Right cardiac atrium (tissue), 5 donors: ENCODE measurements at places on chromosomes 13 and 19.

GRCh38 chr19:56725829-56726424, 54.4 kb upstream of the ZNF835 start:
- DNase-seq = no peak

- no peak for DNase-seq
These were observed 95.1 kb downstream of the TSHZ3 start for GRCh38 chr19:31254180-31254551.

- no peak for DNase-seq
These were observed 20.8 kb downstream of the ITM2B start for GRCh38 chr13:48253849-48254248.

GRCh38 chr19:15379999-15380647, 536 bp upstream of the AKAP8 start:
- DNase-seq = no peak

GRCh38 chr13:30963791-30964190, 31.3 kb downstream of the TEX26 start:
- peak; percentile 62 for DNase-seq

DNA sequence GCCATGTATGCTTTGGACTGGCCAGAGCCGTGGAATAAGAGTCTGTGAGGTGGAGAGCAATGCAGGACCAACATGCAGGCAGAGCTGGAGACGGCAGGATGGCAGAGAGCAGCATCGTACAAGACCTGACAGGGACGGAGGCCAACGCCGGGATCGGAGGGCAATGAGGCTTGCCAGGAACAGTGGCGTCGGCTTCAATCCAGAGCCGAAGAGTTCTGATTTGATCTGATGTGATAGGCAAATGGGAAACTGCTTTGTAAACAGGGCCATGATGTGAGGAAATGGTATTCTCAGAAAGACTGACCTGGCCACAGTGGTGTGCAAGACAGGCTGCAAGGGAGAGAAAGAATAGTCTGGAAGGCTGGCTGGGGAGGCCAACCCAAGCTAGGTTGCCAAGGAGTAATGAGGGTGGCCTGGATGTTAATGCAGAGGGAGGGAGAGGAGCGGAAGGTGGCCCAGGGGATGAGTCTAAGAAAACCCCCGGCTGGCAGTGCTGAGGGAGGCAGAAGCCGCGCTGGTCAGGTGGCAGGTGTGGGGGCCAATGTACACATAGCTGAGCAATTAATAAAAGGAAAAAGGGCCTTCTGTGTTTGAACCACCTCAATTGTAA, 26.7 kb downstream of the RCBTB2 start:
- DNase-seq = no peak

DNA sequence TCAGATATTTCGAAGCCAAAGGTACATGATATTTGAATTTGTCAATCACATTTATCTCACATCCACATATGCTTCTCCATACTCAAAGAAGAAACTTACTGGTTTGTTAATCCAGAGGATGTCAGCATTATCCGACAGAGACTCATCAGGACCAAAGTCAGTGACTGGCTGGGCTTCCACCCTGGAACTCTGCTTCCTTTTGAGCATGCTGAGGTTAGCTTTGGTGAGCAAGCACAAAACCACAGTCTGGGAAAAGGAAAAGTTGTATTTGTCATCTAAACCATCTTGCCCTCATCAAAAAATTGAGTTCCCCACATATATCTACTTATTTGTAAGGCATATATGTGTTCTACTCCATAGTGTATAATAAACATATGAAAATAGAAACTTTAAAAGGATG, 17.4 kb downstream of the NALCN start:
- DNase-seq = no peak

GRCh38 chr13:31756346-31756745, 17.0 kb downstream of the RXFP2 start:
- no peak for DNase-seq

GRCh38 chr19:3580156-3580934, 4.9 kb upstream of the GIPC3 start:
- no peak for DNase-seq

DNA sequence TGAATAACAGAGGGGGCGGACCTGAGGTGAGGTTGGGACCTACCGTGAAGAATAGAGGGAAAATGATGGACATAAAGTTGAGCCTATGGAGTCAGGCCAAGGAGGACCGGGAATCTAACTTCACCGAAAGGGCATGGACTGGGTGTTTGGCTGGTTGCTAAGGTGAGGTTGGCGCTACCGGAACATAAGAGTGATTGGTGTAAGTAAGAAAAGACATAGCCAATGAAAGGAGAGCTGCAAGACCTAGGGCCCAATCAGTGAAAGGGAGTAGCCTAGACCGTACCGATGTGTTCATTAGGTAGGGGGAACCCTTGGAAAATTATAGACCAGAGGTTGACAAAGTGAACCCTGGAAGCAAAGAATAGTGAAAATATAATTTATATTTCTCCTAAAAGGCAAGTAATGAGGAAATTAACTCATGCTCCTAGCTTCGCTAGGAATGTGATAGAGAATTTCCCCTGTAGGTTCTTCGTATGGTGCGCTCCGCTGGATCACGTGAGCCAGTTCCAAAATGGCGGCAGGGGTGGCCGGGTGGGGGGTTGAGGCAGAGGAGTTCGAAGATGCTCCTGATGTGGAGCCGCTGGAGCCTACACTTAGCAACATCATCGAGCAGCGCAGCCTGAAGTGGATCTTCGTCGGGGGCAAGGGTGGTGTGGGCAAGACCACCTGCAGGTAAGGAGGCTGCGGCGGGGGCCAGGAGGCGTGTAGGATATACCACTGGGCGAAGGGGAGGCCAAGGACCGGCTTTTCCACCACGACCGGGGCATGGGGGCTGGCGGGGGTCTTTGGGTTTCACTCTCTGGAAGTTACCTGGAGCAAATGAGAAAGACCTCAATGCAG, at the start of gene GET3:
Gene GET3 (plus strand): TSS at position 503 of the 840 bp plus-strand sequence. CDS start 9 bp downstream, at position 512.
- peak; percentile 95 for DNase-seq

DNA sequence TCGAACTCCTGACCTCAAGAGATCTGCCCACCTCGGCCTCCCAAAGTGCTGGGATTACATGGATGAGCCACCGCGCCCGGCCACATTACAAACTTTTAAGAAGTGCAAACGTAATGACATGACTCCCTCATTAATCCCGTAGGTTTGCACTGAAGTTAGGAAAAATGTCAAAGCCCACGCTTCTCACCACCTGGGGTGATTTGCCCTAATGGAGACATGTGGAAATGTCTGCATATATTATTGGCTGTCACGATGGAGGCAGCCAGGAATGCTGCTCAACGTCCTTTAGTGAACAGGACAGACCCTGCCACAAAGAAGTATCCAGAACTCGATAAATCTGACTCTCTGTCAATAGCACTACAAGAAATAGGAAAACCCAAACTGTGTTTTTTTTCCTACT, 21.0 kb downstream of the NLRP9 start:
- no peak for DNase-seq

DNA sequence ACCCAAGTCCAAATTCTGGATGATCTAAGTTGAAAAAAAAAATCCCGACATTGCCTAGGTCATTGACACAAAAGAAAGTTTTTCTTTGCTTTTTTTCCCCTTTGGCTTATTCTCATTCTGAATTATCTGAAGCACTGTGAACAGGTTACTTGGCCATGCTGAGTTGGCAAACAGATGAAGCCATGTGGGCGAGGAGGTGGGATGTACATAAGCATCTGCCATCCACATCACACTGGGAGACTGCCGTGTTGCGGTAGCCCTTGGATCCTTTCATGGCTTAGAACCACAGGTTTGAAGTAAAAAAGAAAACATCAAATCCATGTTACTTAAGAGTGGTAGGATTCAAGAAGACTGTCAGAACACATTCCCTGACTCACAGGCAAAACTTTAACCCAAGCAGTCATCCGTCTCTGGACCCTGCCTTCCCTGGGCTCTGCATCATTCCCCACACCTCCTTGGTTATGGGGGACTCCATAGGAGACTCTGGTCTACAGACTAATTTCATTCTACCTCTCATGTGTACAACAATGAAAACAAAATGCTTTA, 242.5 kb upstream of the SERP2 start:
- no peak for DNase-seq

DNA sequence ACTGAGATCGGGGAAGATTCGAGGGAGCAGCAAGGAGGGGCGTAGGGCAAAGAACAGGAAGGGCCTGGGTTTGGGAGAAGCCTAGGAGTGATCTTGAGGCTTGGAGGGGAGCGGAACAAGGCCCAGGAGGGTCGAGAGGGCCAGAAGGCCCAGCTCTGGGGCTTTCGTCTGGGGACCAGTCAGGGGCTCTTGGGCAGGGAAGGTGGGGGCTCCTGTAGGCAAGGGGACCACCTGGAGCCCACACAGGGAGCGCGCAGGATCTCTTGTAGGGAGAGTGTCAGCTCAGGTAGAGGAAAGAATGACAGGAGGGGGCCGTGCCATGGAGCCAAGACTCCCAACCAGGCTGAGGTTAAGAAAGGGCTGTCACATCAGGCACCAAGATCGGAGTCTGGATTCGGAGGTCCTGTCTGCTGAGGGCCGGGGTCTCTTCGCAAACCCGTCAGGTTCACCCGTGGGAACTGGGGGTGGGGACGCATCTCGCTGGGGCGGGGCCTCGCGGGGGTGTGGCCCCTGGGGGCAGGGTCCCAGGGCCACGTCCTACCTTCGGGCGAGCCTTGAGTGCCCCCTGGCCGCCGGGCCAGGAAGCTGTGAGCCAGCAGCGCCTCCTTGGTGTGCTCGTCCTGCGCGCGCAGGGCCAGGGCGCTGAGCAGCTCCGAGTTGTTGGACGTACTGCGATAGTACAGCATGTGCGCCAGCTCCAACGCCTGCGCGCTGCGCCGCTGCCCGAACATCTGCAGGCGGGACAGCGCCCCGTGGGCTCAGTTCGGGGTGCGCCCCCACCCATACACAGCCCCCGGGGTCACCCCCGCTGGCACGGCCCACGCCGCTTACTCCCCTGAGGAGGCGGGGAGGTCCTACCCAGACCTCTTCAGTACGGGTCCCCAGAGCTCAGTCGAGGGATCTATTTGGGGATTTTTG, 8.4 kb downstream of the EMP3 start:
- DNase-seq = peak; percentile 94

- DNase-seq = no peak
These were observed 550.1 kb downstream of the TBC1D4 start for GRCh38 chr13:74931698-74932433.

DNA sequence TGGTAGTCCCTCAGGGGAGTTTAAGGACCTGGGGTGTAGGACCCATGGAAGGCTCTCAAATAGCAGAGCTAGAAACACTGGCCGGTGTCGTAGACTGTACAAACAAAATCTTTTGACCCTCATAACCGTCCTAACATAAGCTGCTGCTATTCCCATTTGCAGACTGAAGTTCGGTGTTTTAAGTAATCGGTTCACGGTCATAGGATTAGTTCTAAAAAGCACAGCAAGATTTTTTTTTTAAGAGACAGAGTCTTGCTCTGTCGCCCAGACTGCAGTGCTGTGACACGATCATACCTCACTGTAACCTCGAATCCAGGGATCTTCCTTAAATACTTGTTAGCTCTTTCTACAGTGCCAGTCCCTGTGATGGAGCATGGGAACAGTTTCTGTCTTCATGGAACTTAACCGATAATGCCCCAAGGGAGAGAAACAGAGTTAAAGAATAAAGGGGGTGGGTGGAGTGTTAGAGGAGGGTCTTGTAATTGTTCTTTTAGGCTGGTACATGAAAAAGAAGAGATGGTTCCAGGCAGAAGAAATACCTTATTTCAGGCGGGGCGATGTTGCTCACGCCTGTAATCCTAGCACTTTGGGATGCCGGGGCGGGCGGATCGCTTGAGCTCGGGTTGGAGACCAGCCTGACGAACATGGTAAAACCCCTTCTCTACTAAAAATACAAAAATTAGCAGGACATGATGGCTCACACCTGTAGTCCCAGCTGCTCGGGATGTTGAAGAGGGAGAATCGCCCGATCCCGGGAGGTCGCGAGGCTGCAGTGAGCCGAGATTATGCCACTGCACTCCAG, 475 bp upstream of the ZC3H4 start:
- no peak for DNase-seq

- DNase-seq = no peak
These were observed 89.7 kb downstream of the ZAR1L start for GRCh38 chr13:32225481-32225931.

- DNase-seq = no peak
These were observed 108.1 kb downstream of the OLFM4 start for GRCh38 chr13:53136554-53137215.

- DNase-seq = no peak
These were observed 62.5 kb downstream of the RAP2A start for GRCh38 chr13:97496511-97496910.

DNA sequence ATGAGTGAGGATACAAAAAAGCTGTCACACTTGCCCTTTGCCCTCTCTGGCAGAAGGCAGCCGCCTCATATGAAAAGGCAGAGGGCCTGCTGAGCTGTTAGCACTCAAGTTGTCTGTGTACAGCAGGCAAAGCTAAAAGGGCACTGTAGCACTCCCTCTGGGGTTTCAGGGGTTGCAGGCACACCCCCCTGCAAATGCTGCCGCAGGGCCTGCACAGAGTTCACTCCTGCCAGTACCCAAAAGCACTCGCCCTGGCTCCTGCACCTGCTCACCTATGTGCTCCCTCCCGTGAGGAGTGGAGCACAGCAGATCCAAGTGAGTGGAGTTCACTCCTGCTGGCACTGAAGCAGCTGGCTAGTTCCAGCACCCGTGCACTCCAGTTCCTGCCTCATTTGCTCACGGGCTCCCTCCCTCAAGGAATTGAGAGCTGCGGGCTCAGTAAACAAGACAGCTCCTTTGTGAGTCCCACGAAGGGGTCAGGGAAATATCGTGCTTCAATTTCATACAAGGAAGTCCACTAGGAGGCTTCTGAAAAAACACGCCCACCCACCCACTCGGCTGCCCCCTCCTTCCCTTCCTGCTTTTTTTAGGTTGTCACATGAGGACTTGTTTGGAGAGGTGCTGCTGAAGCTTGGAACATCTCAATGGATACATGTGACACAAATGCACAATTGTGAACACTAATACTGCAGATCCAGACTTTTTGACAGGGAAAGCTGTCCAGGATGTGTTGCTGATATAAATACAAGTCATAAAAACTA, 9.9 kb upstream of the RCBTB2 start:
- peak; percentile 41 for DNase-seq

DNA sequence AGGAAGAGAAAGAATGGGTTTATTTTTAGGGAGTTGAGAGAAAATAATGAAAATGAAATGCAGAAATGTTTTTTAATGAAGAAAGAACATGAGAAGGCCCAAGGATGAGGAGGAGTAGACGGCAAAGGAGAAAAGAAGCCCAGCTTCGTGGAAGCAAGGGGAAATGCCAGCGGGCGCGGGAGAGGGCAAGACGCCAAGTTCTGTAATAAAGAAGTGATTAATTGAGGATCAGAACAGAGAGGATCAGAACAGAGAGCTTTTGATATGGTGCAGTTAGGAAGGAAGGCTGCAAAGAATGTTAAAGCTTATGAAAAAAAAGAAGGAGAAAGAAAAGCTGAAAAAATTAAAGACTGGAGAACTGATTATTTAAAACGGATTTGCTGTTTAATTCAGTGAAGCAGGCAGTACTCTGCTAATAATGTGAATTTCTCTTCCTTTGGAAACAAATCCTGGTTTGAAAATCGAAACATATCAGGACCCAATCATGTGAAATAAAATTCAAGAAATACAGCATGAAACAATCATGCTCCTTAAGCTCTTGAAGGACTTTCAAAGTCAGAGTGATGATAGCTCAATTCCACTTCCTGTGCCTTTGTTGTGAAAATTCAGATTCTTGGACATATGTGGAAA, 99.3 kb upstream of the SOX1 start:
- no peak for DNase-seq

GRCh38 chr19:16320987-16321386, 3.6 kb upstream of the KLF2 start:
- no peak for DNase-seq
